Fibroblast of lung (primary cell): ENCODE measurements at places on chromosomes 13 and 19. TPM values are rescaled to one million over a fixed set of nuclear protein-coding genes. Genes with fewer than 3 reads are reported as not detected.

The MCEMP1 gene
- total RNA-seq: not detected in 2 replicates

The EPSTI1 gene
- total RNA-seq: 5.6 and 8.2 TPM in 2 replicates

The LILRA1 gene
- total RNA-seq: not detected in 2 replicates

The ARHGEF7 gene
- 33.6 and 42.8 TPM in 2 replicates for total RNA-seq

The C19orf33 gene
- total RNA-seq: not detected in 2 replicates

The RNASEH2B gene
- total RNA-seq: 68.7 and 82.7 TPM in 2 replicates

The ZNF837 gene
- total RNA-seq: 1.5 and 1.8 TPM in 2 replicates

DNA sequence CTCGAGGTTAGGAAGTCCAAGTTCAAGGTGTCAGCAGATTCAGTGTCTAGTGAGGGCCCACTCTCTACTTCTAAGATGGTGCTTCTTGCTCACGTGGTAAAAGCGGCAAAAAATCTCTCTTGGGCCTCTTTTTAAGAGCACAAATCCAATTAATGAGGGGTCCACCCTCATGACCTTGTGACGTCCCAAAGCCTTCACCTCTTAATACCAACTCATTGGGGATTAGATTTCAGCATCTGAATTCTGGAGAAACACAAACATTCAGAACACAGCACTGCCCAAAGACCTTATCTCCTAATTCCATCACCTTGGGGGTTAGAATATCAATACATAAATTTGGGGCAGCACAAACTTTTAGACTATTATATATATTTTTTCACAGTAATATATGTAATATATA lies 146.4 kb upstream of the GPC6 start:
- H3K36me3 ChIP-seq: no peaks in the 10 kb centered on the region
- DNase-seq: no peak
- no peak overlapping the region for H3K27ac ChIP-seq
- H3K27me3 ChIP-seq: no peaks in the 10 kb centered on the region

DNA sequence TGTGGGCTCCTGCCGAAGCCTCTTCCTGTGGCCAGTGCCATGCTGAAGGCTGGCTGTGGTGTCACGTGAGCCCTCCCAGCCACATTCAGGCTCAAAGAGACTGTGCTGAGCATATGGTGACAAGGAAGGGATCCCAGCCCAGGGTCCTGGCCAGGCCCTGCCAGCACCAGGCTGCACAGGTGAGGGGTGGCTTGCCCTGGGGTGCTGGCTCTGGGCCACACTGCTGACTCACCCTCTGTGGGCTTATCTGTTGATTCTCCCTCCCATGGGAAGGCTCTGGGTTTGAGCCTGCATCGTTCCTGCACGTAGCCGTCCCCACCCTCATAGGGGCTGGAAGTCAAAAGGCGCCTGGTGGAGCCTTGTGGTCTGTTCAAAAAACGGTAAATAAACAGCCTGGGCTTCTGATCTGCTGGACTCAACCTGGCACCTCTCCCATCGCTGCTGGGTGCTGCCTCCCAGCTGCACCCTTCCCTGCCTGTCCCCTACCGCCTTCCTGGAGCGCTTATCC lies 31.1 kb downstream of the DNM2 start:
- H3K4me1 ChIP-seq: peaks cover 14% of the 10 kb centered on the region
- H3K36me3 ChIP-seq: no peaks in the 10 kb centered on the region
- no peaks in the 10 kb centered on the region for H3K27me3 ChIP-seq
- H3K27ac ChIP-seq: peak overlapping the region; percentile 18
- H3K4me3 ChIP-seq: no peak overlapping the region

- no peaks in the 10 kb centered on the region for H3K27me3 ChIP-seq
- H3K4me1 ChIP-seq: no peaks in the 10 kb centered on the region
- no peak overlapping the region for H3K4me3 ChIP-seq
- no peaks in the 10 kb centered on the region for H3K36me3 ChIP-seq
- no peak overlapping the region for H3K27ac ChIP-seq
Observed at GRCh38 chr13:21882766-21883165, 211.9 kb downstream of the FGF9 start.

- peaks cover 9% of the 10 kb centered on the region for H3K4me1 ChIP-seq
- no peaks in the 10 kb centered on the region for H3K27me3 ChIP-seq
- H3K36me3 ChIP-seq: no peaks in the 10 kb centered on the region
- no peak overlapping the region for H3K27ac ChIP-seq
Observed at GRCh38 chr13:74784959-74785358, 650.8 kb upstream of the KLF12 start.

DNA sequence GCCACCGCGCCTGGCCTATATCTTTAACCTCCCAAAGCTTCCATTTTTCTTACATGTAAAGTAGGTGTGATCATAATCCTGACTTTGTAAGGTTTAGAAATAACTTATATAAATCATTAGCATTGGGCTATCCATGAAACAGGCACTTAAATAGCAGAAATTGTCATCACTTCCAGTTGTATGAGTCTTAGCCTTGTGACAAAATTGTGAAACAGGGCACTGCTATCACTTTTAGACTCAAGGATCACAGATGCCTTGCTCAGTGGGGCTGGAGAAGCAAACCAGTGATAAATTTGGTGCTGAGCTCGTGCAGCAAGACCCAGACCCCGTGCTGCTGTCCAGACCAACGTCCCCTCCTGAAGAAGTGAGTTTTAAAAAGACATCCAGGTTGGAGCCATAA lies 209.7 kb downstream of the KATNAL1 start:
- H3K27ac ChIP-seq: no peak overlapping the region
- H3K36me3 ChIP-seq: no peaks in the 10 kb centered on the region

DNA sequence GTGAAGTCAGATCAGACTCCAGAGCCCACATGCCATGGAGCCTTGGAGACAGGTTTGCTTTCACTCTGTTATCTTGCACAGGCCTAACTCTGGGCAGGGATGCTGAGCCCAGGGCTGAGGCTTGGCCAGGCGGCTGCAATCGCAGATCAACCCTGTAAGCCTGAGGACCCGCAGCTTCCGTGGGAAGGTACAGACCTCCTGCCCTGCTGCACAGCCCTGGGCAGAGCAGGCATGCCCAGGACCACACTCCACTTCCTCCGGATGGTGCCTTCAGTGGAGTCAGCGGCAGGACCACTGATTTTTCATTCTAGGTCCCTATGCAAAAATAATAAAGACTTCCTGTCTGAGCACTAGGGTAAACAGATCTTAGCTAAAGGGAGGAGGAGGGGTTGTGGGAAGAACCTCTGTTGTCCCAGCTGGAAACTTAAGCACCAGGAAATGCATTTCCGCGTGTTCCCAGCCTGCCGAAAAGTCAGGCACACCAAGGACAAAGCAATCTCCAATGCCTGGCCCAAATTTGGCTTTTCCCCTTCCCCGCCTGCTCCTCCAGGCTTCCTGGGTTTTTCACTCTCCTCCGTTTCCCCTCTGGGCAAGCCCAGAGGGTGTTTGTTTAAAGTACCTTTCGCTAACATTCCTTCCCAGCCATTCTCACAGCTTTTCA lies 87.3 kb downstream of the KCTD15 start:
- no peaks in the 10 kb centered on the region for H3K27me3 ChIP-seq
- no peak for DNase-seq
- H3K4me1 ChIP-seq: no peaks in the 10 kb centered on the region
- H3K27ac ChIP-seq: no peak overlapping the region

- no peak overlapping the region for H3K27ac ChIP-seq
- H3K4me3 ChIP-seq: no peak overlapping the region
- H3K4me1 ChIP-seq: peaks cover 26% of the 10 kb centered on the region
- peaks cover under 1% of the 10 kb centered on the region for H3K36me3 ChIP-seq
- no peaks in the 10 kb centered on the region for H3K27me3 ChIP-seq
Observed at GRCh38 chr19:34228347-34228746, 26.0 kb upstream of the GARRE1 start.

- H3K36me3 ChIP-seq: no peaks in the 10 kb centered on the region
- DNase-seq: no peak
- H3K27ac ChIP-seq: no peak overlapping the region
- no peak overlapping the region for H3K4me3 ChIP-seq
- no peaks in the 10 kb centered on the region for H3K4me1 ChIP-seq
Observed at GRCh38 chr13:65932587-65933239, 1297.4 kb downstream of the PCDH9 start.

DNA sequence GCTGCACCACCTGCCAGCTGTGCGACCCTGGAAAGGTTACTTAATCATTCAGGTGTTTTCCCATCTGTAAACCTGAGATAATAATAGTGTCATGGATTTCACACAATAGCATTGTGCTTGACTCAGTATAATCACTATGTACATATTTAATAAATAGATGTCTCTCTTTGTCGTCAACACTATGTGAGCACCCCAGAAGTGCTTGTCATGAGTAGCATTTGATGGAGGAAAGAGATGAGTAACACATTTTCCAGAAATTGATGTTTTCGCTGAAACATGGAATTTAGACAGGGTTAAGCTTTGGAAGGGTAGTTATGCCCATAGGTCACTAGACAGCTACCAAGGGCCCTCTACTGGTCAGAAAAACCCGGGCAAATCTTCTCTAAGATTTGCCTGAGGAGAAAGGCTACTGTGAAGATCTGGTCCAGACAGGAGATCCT lies 9.5 kb upstream of the MBNL2 start:
- no peak overlapping the region for H3K27ac ChIP-seq
- H3K36me3 ChIP-seq: no peaks in the 10 kb centered on the region
- no peaks in the 10 kb centered on the region for H3K4me1 ChIP-seq
- peak; percentile 64 for DNase-seq

DNA sequence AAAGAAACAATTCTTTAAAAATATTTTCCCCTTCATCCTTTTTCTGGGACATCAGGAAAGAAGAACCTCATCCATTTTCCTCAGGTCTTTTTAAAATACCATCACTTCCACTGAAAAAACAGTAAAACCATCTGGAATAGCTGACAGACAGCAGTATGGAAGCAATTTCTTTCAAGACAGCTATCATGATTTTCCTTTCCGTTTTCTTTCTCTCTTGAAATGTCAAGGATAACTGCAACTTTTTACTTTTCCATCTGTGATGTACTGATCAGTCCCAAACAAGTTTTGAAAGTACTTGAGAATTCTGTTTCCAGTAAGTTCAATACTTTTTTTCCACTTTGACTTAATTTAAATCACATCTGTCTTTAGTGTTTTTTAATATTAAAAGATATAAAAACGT lies 211.2 kb downstream of the LHFPL6 start:
- no peak overlapping the region for H3K4me3 ChIP-seq
- no peaks in the 10 kb centered on the region for H3K4me1 ChIP-seq
- no peaks in the 10 kb centered on the region for H3K36me3 ChIP-seq
- H3K27me3 ChIP-seq: no peaks in the 10 kb centered on the region
- H3K27ac ChIP-seq: no peak overlapping the region
- DNase-seq: no peak

DNA sequence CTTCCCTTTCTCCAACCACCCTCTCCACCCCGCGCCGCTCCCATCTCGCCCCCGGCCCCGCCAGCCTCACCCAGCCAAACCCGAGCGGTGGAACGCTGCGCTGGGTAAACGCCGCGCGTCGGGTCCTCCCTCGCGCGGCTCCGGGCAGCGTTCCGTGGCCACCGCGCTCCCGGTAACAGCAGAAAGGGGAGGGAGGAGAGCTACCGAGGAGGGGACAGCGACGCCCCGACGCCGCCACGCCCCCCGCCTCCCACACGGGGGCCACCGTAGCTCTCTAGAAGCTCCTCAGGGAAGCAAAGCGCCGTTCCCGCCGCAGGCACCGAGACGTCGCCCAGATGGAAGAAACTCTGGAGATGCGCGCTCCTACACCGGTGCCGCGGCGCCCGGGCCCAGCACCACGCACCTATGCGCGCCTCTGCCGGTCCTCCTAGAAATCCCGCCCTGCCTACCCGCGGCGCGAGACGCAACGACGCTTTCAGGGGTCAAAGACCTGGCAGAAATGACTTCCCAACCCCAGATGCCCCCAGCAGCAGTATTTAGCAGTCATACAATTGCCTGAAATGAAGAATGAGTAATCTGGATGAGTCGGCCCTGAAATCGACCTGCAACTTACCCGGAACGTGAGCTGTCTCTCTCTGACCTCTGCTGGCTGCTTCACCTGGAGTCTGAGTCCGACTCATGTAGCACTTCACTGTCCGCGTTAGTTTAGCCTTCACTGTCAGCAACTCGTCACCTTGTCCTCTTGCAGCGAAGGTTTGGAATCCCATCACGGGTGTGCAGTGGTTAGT lies at the start of gene RUBCNL:
RUBCNL (minus strand) TSS at position 189 of the 788 bp plus-strand sequence. CDS start 14,777 bp downstream, outside the sequence.
- no peak within 1 kb of the TSS for H3K27ac ChIP-seq
- peak within 1 kb of the TSS; percentile 8 for H3K4me3 ChIP-seq
- peaks cover 2% of the 10 kb centered on the region for H3K4me1 ChIP-seq
- H3K36me3 ChIP-seq: no peaks in the 10 kb centered on the region
- peaks cover 30% of the 10 kb centered on the region for H3K27me3 ChIP-seq

- peak overlapping the region; percentile 48 for H3K4me3 ChIP-seq
- H3K27ac ChIP-seq: peak overlapping the region; percentile 62
- H3K4me1 ChIP-seq: peaks cover 2% of the 10 kb centered on the region
- peak; percentile 53 for DNase-seq
- no peaks in the 10 kb centered on the region for H3K36me3 ChIP-seq
Observed at GRCh38 chr13:30466358-30466714, 600 bp upstream of the HMGB1 start.

DNA sequence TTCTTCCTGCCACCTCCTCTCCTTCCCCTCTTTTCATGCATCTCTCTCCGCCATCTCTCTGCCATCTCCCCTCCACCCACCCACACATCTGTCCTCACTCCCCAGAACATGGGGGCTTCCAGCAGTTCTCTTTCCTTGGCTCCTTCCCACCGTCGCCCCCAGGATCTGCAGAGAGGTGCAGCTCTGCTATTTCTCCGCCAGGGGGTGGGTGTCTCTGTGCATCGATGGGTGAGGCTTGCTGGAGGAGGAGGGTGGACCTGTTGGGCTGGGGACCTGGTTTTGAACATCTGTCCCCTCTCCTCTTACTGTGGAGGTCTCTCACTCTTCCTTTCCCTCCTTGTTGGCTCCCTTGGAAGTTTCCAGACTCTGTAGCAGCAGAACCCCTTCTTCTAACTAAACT lies 51.7 kb downstream of the MYH14 start:
- H3K27ac ChIP-seq: no peak overlapping the region
- H3K4me3 ChIP-seq: no peak overlapping the region
- H3K4me1 ChIP-seq: no peaks in the 10 kb centered on the region
- no peak for DNase-seq
- H3K36me3 ChIP-seq: no peaks in the 10 kb centered on the region
- H3K27me3 ChIP-seq: no peaks in the 10 kb centered on the region

- DNase-seq: no peak
- no peak overlapping the region for H3K4me3 ChIP-seq
- H3K27me3 ChIP-seq: no peaks in the 10 kb centered on the region
- H3K4me1 ChIP-seq: peaks cover 3% of the 10 kb centered on the region
Observed at GRCh38 chr19:40224342-40225150, 1.9 kb downstream of the CCNP start.

DNA sequence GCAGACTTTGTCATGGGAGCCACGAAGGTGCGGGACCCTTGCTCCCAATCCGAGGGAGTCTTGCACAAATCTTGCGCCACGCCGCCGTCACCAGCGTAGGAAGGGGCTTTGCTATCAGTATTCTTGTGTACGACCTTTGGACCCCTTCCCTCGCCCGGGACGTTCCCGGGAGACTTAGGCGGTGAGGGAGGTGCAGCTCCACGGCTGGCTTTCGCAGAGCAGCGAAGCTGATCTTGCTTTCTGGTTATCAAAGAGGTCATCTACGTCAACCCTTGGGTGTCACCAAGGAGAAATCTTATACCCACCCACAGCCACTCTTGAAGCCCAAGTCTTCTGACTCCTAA lies 583 bp downstream of the TECR start:
- no peak for DNase-seq
- no peaks in the 10 kb centered on the region for H3K27me3 ChIP-seq
- peak overlapping the region; percentile 91 for H3K4me3 ChIP-seq
- peaks cover 7% of the 10 kb centered on the region for H3K4me1 ChIP-seq
